T-helper 2 cell (primary cell): ENCODE measurements at places on chromosomes 2 and 18.
A peak's percentile ranks its signal among the peaks of the same experiment; 100 is the strongest.

GRCh38 chr2:223811757-223812156 is 25.6 kb downstream of the AP1S3 start:
- no peak for DNase-seq

DNA sequence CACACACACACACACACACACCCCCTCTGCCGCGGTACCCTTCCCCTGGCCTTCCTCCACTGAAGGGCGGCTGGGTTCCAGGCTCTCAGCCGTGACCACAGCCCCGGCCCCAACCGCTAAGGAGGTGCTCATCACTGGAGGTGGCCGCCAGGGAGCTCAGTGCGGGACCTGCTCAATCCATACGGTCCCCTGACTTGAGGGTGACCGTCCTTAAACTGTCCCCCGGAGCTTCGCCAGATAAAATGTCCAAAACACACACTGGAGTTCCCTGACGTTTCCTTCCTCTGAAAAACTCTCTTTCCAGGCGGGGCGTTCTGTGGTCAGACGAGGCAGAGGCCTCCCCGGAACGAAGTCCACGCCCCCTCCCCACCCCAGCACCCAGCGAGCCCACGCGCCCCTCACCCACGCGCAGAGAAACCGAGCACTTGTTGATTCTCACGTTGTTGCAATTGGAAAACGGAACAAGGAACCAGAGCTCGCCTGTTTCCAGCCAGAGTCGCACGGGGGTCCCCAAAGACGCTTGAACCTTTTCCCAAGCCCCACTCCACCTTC is 1.4 kb downstream of the MBP start:
- peak; percentile 77 for DNase-seq

DNA sequence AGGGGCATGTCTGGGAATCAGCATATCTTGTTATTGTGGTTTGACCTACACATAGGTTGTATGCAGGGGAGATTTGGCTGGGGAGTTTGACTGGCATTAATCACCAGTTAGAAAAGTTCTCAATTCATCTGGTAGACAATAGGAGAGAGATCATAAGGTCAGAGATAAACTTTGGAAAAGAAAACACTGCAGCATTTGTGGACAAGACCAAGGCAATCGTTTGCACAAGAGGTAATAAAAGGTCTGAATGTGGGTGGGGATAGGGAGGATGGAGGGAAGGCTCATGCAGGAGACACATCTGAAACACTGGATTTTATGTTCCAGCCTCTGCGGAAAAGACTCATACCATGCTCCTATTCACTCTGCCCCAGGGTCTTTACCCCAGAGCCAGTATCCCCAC is 136.9 kb downstream of the MAIP1 start:
- no peak for DNase-seq

DNA sequence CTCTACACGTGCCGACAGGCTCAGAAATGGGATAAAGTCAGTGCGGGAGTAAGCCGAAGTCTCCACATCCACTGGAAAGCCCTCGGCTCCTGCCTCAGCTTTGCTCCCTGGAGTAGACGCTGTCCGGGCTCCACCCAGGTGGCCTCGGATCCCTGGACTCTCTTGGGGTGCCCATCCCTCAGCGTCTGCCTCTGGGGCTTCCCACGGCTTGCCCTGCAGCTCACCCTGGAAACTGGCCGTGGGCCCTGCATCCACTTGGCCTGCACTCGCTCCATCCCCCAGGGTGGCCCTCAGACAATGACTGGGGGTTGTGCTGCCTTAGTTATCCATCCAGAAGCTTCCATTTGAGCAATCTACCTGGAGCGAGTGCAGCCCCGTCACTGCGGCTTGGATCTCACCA is 36.2 kb upstream of the TAF1B start:
- DNase-seq: no peak

DNA sequence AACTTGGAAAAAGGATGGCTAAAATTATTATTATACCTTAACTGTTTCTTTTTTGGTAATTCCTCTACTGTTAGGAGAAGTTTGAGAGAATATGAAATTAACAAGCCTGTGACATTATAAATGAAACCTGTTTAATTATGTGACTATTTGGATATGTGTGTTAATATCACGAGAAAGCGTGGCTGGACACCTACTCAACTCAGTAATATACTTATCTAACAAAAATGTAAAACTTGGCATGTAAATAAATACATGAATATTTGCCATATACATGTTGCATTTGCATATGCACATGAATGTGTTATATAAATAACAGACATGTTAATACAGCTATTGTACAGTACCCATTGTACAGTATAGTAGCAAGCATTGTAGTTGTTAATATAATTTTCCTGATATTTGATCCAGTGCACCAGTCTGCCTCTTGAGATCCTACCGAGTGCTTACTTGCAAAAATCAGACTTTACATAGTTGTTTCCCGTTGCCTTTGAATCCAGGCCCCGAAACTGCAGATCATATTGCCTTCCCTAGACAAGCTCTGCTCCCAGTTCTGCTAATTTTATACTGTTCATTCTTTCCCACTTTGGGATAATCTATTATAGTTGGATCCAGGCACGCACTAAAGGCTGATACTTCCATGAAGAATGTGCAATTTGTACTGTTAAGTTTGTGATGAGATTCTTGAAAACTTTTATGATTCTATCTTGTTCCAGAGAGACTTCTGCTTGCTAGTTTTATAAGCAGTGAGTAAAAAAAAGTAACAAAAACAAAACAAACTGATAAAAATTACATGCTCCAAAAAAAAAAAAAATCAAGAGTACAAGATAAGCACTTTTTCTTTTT is 395.6 kb downstream of the ARHGAP15 start:
- no peak for DNase-seq

GRCh38 chr2:29374823-29375222 is 259.6 kb downstream of the CLIP4 start:
- no peak for DNase-seq

GRCh38 chr2:134413430-134413829 is 159.6 kb downstream of the MGAT5 start:
- no peak for DNase-seq
